ENCODE measurements at places on chromosomes 6 and 20. TPM values are rescaled to one million over a fixed set of nuclear protein-coding genes. Genes with fewer than 3 reads are reported as not detected.
A peak's percentile ranks its signal among the peaks of the same experiment; 100 is the strongest.

The ABHD16B gene
- not detected for total RNA-seq

The BMP2 gene
- total RNA-seq = 1.4 TPM

The PRDM13 gene
- total RNA-seq = not detected

GRCh38 chr6:107318100-107318736 is 141.1 kb downstream of the PDSS2 start:
- peak; percentile 7 for DNase-seq

GRCh38 chr6:37565267-37566110 is 65.8 kb upstream of the CCDC167 start:
- no peak for DNase-seq

GRCh38 chr6:11217360-11218101 is 14.9 kb downstream of the NEDD9 start:
- peak; percentile 17 for DNase-seq

DNA sequence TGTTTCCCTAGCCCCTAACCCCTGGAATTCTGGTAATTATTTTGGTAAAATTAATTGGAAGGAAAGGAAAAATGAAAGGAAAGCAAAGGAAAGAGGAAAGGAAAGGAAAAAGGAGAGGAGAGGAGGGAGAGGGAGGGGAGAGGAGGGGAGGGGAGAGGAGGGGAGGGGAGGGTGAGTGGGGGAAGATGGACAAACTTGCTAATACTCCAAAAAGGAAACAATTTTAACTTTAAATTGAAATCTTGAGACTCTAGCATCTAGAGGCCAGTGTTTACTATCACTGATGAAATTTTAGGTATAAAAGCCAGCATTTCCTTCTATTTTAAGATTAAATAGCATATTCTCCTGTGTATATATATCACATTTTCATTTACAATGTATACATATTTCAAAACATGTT is 156.5 kb downstream of the COL12A1 start:
- DNase-seq = no peak

DNA sequence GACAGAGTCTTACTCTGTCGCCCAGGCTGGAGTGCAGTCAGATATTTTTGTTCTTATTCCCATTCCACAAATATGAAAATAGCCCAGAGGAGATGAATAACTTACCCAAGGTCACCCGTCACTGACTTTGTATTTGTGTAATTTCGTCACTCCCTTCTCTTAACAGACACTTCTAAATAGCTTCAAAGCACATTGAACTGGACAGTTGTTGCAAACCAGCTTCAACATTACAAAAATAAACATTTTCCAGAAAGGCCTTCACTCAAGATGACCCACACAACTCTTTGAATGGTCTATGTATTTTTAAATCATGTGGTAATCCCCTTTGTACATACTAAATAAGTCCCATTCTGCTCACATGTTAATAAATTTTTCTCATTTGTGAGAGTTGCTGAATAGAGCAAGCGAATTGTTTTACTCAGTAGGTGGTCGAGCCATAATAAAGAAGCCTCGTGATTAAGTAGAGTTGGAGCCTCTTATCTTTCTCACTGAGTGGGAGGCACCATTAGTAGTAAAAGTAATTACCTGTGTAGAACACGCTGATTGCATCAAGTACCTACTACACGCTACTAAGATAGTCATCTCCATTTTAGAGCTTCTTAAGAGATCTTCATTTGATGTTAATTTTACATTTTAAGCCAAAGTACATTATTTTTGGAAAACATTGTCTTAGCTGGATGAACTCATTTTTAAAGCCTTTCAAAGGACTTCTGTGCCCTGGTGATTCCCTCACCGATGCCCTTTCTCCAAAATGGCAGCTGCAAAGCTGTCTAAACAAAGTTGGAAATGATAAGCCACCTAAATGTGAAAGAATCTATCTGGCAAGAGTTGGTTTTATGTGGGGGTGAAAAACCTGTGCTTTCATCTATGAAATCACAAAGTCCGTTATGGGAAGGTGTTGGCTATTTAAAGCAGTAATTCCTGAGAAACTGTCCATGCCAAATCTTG is 110.0 kb downstream of the TSHZ2 start:
- DNase-seq = no peak

All from GM12878 (cell line).